ENCODE measurements at places on chromosomes 1 and 21.

DNA sequence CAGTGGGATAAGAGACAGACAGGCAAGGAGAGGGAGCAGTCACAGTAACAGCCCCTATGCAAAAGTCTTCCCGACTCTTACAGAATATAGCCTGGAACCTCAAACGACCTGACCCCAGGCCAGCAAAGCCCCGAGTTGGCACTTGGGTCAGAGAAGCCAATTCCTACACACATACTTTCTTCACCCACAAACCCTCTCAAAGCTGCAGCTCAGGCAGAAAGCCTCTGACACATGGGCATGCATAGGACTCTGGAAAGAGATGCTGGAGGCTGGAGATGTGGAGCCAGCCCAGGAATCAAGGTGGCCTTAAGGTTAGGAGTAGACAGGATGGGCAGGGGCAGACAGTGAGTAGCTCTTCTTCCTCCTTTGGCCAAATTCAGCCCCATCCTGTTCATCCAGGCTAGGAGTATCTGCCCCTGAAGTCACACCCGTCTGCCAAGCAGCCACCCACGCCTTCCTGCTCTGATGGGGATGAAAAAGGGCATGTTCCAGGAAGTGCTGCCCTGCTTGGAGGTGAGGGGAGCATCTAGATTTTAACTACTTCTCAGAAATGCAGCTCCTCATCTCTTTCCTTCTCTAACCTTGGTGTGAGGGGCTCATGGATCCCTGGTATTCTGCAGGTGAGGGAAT lies 7.8 kb downstream of the SLC41A1 start:
- no peak for DNase-seq

DNA sequence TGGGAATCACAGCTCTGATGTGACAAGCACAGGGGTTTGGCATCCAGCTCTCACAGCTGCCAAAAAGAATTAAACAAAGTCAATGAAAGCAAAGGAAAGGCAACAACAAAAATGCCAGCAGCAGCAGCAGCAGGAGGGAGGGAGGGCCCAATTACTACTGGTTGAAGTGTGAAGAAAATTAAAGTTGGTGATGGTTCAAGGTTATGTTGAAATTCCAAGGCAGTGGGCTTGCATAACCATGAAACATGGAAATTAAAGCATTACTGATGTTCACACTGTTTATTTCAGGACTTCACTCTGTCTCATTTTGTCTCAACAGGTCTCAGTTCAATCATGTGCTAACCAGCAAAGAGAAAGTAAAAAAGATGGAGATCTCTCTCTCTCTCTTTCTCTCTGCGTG lies 220.3 kb upstream of the LYPLAL1 start:
- no peak for DNase-seq

GRCh38 chr1:24009406-24009805 lies 29.3 kb upstream of the SRSF10 start:
- DNase-seq, result no peak

GRCh38 chr1:111660204-111661150 lies 40.9 kb downstream of the RAP1A start:
- peak; percentile 6 for DNase-seq

DNA sequence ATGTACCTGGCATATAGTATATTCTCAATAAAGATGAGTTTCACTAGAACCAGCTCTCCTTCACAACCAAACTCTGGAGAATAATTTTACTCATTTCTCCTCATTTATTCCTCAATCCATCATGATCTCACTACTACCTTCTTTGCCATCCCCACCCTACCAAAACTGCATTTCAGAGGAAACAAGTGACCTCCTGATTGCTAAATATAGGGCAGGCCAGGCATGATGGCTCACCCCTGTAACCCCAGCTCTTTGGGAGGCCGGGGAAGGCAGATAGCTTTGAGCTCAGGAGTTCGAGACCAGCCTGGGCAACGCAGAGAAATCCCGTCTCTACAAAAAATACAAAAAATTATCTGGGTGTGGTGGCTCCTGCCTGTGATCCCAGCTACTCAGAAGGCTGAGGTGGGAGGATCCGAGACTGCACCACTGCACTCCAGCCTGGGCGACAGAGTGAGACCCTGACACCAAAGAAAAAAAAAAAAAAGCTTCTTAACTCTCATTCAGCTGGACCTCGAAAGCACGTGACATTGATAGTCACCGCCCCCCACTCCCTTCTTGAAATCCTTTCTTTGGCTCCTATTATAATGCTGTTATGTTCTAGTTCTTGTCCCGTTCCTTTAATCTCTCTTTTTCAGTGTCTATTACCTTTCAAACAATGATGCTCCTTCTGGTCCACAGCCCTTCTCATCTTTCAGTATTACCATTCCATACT lies 2.1 kb downstream of the TESK2 start:
- DNase-seq, result no peak
